ENCODE measurements at places on chromosomes 6 and 20.

DNA sequence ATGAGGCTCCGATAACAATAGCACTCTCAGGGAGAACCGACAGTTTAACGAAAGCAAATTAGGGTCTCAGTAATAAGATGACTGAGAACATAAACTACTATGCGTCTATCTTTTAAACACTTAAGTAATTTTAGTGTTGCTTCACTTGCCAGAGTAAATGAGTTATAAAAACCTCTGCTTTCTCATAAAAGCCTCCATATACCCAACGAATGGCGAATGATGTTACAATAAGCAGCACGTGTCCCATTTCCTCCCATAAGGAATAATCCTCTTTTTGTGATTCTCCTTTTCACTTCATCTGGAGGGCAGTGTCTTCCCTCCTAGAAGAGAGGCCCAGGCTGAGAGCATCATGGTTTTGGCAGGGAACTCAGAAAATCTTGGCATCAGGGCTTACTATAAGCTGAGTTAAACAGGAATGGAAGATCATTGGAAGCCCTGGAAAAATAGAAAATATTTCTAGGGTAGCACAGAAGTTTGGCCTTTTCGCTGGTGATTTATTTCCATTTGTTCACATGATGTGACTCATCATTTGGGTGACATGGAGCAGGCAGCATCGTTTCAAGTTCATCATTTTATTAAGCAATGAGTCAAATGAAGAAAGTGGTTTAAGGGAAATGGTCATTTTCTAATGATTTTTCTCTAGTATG is 255.4 kb downstream of the ATXN1 start:
- H3K27me3 ChIP-seq, result no peaks in the 10 kb centered on the region
- DNase-seq, result no peak
- H3K36me3 ChIP-seq, result no peaks in the 10 kb centered on the region
- H3K4me3 ChIP-seq, result no peak overlapping the region
- H3K4me1 ChIP-seq, result peaks cover 24% of the 10 kb centered on the region
- H3K27ac ChIP-seq, result no peak overlapping the region

GRCh38 chr20:59121714-59122565 is 41.7 kb upstream of the ZNF831 start:
- no peak for DNase-seq
- no peak overlapping the region for H3K4me3 ChIP-seq
- no peak overlapping the region for H3K27ac ChIP-seq
- peaks cover 10% of the 10 kb centered on the region for H3K4me1 ChIP-seq

GRCh38 chr6:35259948-35260590 is 534 bp downstream of the ZNF76 start:
- H3K4me3 ChIP-seq, result peak overlapping the region; percentile 98
- H3K27ac ChIP-seq, result peak overlapping the region; percentile 86
- H3K27me3 ChIP-seq, result no peaks in the 10 kb centered on the region
- peak; percentile 79 for DNase-seq

DNA sequence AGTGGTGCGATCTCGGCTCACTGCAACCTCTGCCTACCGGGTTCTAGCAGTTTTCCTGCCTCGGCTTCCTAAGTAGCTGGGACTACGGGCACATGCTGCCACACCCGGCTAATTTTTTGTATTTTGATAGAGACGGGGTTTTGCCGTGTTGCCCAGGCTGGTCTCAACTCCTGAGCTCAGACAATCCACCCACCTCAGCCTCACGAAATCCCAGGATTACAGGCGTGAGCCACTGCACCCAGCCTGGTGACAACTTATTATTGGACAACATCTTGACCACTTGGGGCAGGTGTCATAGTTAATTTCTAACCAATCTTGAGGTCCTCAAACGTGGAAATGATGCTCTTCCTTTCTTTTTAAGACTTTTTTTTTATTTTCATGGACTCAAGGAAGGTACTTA is 303.6 kb downstream of the CLIC5 start:
- H3K27me3 ChIP-seq, result no peaks in the 10 kb centered on the region
- H3K27ac ChIP-seq, result no peak overlapping the region
- H3K36me3 ChIP-seq, result no peaks in the 10 kb centered on the region
- H3K4me3 ChIP-seq, result no peak overlapping the region
- DNase-seq, result no peak

DNA sequence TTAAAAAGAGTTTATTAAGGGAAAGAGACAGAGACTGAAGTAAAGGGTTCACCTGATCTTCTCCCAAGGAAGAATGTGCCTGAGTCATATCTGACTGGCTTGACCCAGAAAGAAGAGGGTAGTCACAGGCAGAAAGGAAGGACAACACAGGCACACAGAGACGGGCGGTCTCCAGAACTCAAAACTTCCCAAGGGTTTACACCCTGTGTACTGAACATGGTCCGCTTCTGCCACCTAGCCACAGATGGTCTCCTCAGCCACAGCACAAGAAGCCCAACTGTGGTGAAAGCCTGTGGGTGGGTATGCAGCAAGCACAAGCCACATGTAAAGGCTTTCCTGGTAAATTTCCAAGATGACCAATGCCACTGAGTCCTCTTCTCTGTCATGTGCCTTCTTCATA is 17.2 kb downstream of the UNC5CL start:
- H3K27me3 ChIP-seq, result no peaks in the 10 kb centered on the region
- peaks cover 14% of the 10 kb centered on the region for H3K4me1 ChIP-seq
- no peak for DNase-seq
- no peak overlapping the region for H3K27ac ChIP-seq
- H3K4me3 ChIP-seq, result no peak overlapping the region

GRCh38 chr6:41367700-41368099 is 32.3 kb downstream of the NCR2 start:
- no peak overlapping the region for H3K4me3 ChIP-seq
- no peak overlapping the region for H3K27ac ChIP-seq
- no peaks in the 10 kb centered on the region for H3K4me1 ChIP-seq
- peak; percentile 58 for DNase-seq

- no peaks in the 10 kb centered on the region for H3K4me1 ChIP-seq
- DNase-seq, result peak; percentile 5
- H3K27ac ChIP-seq, result no peak overlapping the region
Measured at GRCh38 chr6:170423030-170423429, 116.5 kb downstream of the FAM120B start.

DNA sequence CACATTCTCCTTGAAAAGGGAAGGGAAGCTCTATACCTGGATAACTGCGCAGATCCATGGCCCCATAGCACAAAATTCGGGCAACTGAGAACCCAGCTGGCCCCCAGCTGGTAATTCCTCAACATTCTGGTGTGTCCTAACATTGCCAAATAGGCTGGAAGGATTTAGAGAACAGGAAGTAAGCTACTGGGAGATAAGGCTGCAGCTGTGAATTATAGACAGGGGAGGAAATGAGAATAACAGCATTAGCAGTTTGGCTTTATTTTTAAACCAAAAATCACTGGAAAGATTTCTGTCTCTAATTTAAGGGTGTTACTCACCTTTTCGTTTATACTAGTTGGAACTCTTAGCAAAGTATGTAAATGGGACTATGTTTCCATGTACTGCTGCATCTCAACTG is 97.2 kb downstream of the TULP4 start:
- H3K36me3 ChIP-seq, result peaks cover 13% of the 10 kb centered on the region
- peaks cover 7% of the 10 kb centered on the region for H3K4me1 ChIP-seq
- peak overlapping the region; percentile 12 for H3K4me3 ChIP-seq
- DNase-seq, result peak; percentile 83
- no peak overlapping the region for H3K27ac ChIP-seq
- H3K27me3 ChIP-seq, result no peaks in the 10 kb centered on the region

GRCh38 chr6:162532283-162533008 is 195.1 kb downstream of the PRKN start:
- no peak for DNase-seq
- H3K36me3 ChIP-seq, result no peaks in the 10 kb centered on the region
- H3K27ac ChIP-seq, result no peak overlapping the region
- H3K4me1 ChIP-seq, result no peaks in the 10 kb centered on the region
- H3K27me3 ChIP-seq, result no peaks in the 10 kb centered on the region

DNA sequence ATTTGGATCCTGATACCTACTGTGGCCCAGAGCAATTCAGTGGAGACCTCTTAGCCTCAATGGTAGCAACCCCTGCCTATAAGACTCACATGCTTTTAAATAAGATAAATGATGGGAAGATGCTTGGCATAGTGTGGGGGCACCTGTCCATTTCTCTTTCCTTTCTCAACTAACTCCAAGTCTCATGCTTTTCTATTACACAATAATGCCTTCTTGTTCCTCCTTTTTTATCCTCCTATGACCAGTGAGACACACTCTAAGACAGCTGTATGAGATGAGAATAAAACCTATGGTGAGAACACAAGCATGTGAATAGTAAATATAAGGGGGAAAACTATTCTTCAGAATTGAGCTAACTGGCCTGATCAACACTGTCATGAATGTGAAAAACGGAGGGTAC is 147.0 kb upstream of the STXBP5 start:
- no peaks in the 10 kb centered on the region for H3K36me3 ChIP-seq
- peak; percentile 6 for DNase-seq

DNA sequence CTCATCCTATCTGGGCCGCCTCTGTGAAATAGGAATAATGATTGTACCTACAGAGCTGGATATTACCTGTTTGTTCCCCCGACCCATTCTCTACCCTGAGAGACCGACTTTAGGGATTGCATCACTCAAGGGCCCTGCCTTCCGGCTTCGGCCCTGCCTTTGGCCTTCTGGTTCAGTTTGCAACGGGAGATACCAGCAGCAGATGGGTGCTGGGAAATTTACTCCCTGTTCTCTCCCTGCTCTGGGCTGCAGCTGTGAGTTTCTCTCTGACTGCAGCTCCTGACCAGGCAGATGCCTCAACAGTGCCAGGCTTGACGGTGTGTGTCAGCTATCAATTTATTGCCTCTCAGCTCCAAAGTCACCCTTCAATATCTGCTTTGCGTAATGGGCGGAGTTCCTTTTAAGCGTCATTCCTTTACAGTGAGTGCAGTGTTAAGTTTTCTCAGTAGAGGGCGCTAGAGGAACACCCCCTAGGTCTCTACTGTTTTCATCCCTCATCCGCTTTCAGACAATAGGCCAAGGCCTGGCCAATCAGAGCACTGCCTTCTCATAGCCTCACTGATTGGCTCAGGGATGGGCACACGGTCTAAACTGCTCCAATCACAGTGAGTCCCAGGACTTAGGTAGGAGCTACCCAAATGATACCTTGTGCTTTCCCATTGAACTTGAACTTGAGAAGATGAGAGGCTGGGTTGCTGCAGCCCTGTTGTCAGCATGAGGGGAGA is 30.0 kb downstream of the KCNG1 start:
- H3K27ac ChIP-seq, result no peak overlapping the region
- no peaks in the 10 kb centered on the region for H3K36me3 ChIP-seq
- no peaks in the 10 kb centered on the region for H3K4me1 ChIP-seq
- DNase-seq, result peak; percentile 80
- peaks cover 21% of the 10 kb centered on the region for H3K27me3 ChIP-seq
- no peak overlapping the region for H3K4me3 ChIP-seq

- no peak for DNase-seq
- H3K27ac ChIP-seq, result no peak overlapping the region
- H3K27me3 ChIP-seq, result no peaks in the 10 kb centered on the region
- H3K4me1 ChIP-seq, result no peaks in the 10 kb centered on the region
- H3K4me3 ChIP-seq, result no peak overlapping the region
Measured at GRCh38 chr6:17640477-17640917, 40.4 kb downstream of the FAM8A1 start.

DNA sequence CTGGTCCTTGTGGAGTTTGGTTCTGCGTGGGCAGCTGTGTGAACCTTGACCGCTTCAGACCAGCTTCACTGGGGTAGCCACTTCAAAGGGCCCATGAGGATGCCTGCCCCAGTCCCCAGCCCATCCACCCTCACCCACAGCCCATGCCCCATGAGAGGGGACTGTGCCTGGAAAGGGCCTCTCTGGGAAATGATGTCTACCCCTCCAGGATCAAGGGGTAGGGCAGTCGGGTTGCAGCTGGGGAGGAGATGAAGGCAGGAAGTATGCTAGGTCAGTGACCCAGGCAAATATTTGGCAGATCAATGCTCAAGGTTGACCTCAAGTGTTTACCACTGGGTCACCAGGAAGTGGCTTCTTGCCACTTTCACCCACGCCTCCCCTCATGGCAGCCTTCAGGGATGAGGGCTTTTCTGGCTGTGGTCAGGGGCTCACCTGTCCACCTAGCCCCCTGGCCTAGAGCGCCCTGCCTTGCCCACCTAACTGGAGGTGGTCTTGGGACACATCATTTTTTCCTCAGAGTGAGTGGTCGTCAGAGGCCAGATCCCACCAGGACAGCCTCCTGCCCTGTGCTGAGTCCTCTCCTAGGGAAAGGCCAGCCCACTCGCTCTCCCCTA is 109.5 kb downstream of the SNX5 start:
- H3K27ac ChIP-seq, result no peak overlapping the region
- H3K4me1 ChIP-seq, result peaks cover 30% of the 10 kb centered on the region
- H3K4me3 ChIP-seq, result no peak overlapping the region
- no peak for DNase-seq
- H3K27me3 ChIP-seq, result no peaks in the 10 kb centered on the region
- no peaks in the 10 kb centered on the region for H3K36me3 ChIP-seq

DNA sequence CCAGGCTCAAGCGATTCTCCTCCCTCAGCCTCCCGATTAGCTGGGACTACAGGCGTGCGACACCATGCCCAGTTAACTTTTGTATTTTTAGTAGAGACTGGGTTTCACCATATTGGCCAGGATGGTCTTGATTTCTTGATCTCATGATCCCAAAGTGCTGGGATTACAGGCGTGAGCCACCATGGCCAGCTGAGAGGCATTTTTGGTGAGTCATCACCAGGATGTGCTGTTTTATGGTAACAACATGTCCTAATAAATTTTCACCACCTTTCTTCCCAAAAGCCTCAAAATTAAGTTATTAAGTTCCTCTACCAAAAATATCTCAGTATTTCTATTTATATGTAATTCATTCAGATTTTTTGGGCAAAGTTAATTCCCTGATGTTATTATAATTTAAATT is 53.5 kb downstream of the COL21A1 start:
- H3K36me3 ChIP-seq, result no peaks in the 10 kb centered on the region
- no peaks in the 10 kb centered on the region for H3K4me1 ChIP-seq
- H3K27me3 ChIP-seq, result no peaks in the 10 kb centered on the region
- no peak for DNase-seq
- no peak overlapping the region for H3K27ac ChIP-seq

DNA sequence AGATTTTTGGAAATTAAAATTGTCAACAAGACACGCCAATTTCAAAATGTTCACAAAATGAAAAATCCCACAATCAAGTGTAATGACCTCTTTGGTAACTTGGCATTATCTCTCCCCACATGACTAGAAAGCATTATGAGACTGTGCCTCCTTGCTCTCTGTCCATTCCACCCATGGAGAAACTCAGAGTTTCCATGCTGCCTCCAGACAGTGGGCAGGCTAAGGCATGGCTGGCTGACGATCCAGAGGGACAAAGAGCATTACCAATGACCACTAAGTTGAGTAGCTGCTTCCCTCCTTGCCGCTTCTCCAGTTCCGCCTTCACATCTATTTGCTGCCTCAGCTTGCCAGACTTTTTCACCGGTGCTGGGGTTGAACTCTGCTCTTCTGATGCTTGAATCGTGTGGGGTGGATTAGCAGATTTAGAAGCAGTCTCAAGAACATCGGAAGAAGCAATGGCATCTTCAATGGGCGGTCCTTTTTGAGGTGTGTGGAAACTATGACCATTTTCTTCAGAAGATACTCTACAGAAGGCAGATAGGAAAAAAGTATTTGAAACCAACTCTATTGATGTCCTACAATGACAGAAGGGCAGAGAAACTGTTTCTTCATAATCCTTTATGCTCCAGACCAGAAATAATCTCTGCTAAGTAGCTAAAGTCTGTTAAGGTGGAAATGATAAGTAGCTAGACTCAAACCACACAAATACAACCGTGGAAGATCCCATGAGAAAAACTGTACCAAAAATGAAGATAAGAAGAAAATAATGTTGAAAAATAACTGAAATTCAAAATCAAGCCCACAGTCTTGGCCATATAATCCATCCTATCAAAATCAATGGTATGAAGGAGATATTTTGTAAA is 47.5 kb upstream of the ALDH8A1 start:
- no peak overlapping the region for H3K4me3 ChIP-seq
- DNase-seq, result no peak
- H3K27me3 ChIP-seq, result no peaks in the 10 kb centered on the region
- no peak overlapping the region for H3K27ac ChIP-seq
- H3K36me3 ChIP-seq, result peaks cover 18% of the 10 kb centered on the region

Data from common myeloid progenitor, CD34-positive (primary cell).